ENCODE measurements at places on chromosomes 4 and X. TPM values are rescaled to one million over a fixed set of nuclear protein-coding genes. Genes with fewer than 3 reads are reported as not detected.

- no peak for DNase-seq
- H3K27ac ChIP-seq: no peak overlapping the region
- H3K4me3 ChIP-seq: no peak overlapping the region
- H3K36me3 ChIP-seq: no peaks in the 10 kb centered on the region
- H3K4me1 ChIP-seq: no peaks in the 10 kb centered on the region
- no peaks in the 10 kb centered on the region for H3K27me3 ChIP-seq
Observed at GRCh38 chr4:19523964-19524363, 727.7 kb upstream of the SLIT2 start.

DNA sequence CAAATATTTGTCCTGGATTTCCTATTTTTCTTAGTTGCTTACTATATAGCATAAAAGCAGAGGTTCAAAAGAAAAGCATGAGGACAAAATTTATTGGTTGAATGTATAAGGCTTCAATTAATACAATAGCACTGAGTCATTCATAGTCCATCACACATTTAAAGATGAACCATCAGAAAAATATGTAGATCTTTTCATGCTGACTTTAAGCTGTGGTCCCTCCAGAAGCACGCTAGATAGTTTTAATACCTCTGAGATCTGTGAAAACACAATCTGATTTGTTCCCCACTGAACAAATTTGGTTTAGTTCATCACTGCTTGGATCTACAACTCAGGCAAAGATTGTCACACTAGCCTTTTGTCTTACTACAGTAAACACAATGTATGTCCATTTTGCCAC, 377.2 kb upstream of the ANXA10 start:
- H3K27ac ChIP-seq: no peak overlapping the region
- H3K4me3 ChIP-seq: no peak overlapping the region
- DNase-seq: no peak
- H3K27me3 ChIP-seq: no peaks in the 10 kb centered on the region
- H3K4me1 ChIP-seq: no peaks in the 10 kb centered on the region

- H3K4me3 ChIP-seq: no peak overlapping the region
- no peaks in the 10 kb centered on the region for H3K36me3 ChIP-seq
- DNase-seq: peak; percentile 52
- no peaks in the 10 kb centered on the region for H3K27me3 ChIP-seq
Observed at GRCh38 chr4:141652161-141652778, 15.9 kb downstream of the IL15 start.

GRCh38 chr4:75930152-75930551, 10.7 kb downstream of the NAAA start:
- H3K4me3 ChIP-seq: no peak overlapping the region
- H3K4me1 ChIP-seq: no peaks in the 10 kb centered on the region
- H3K36me3 ChIP-seq: peaks cover 9% of the 10 kb centered on the region
- H3K27ac ChIP-seq: no peak overlapping the region
- H3K27me3 ChIP-seq: no peaks in the 10 kb centered on the region
- no peak for DNase-seq

DNA sequence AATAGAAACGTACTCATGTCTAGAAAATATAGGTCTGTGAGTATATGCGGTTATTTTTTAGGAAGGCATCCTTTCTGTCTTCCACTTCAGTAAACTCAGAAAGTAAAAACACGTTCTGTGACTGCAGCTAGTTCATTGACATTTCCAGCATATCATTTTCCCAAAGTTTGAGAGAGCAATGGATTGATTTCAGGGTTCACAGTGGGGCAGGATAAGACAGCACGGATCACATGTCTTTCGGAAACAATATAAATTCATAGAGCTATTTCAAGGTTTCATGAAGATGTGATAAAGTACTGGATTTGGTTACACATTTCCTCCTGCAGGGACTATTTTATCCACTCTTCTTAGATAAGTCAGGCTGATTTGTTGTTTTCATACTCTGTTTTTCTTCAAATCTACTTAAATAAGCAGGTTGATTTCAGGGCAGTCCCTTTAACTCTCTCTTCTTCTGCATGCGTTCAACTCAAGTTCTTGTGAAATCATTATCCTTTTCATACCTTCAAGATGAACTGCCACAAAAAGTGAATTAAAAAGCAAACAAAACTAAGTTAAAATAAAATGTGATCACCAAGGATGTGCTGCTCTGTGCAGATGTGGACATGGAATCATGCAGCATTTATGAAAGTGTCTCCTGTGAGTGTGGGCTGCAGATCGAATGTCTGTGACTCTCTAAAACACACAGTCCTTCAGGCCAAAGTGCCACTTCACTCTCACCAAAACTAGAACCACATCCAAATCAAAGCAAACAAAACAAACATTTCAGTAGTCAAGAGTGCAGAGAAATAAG, 187.7 kb downstream of the UNC5C start:
- no peaks in the 10 kb centered on the region for H3K4me1 ChIP-seq
- no peak overlapping the region for H3K4me3 ChIP-seq
- H3K36me3 ChIP-seq: no peaks in the 10 kb centered on the region

Gene PABPC5
- total RNA-seq: 5.1 TPM

GRCh38 chrX:19862634-19863211, 24.7 kb downstream of the SH3KBP1 start:
- no peak overlapping the region for H3K4me3 ChIP-seq
- H3K27ac ChIP-seq: no peak overlapping the region
- H3K36me3 ChIP-seq: no peaks in the 10 kb centered on the region
- DNase-seq: no peak
- peaks cover 40% of the 10 kb centered on the region for H3K27me3 ChIP-seq

DNA sequence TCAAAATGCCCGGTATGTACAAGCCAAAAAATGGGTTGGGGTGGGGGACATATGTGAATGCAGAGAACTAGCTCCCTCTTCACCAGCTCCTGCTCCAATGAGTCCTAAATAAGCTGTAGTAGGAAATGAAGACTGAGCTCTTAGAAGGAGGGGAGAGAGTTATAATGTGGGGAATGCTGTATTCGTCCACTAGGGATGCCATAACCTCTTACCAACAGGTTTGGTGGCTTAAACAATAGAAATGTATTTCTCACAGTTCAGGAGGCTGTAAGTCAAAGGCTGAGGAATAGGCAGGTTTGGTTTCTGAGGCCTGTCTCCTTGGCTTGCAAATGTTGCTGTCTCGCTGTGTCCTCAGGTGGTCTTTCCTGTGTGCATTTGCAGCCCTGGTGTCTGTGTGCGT, 4.4 kb upstream of the INPP4B start:
- peaks cover 9% of the 10 kb centered on the region for H3K4me1 ChIP-seq
- H3K27ac ChIP-seq: no peak overlapping the region
- peaks cover 18% of the 10 kb centered on the region for H3K27me3 ChIP-seq
- H3K4me3 ChIP-seq: no peak overlapping the region
- H3K36me3 ChIP-seq: no peaks in the 10 kb centered on the region

DNA sequence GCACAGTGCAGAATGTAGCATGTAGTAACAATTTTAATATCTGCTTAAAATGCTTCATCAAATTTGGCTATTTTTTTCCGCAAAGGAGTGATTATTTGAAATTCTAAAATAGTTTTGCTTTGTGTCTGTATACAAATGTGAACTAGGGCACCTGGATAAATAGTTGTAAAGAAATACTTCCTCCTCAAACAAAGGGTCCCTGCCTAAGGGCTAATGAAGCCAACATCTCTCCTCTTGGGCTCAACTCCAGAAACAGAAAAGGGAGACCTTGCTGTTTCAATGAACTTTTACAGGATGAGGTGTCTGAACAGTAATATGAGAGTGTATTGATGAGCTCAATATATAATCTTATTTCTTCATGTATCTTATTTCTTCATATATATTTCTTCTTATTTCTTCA, 30.8 kb upstream of the SCOC start:
- DNase-seq: no peak
- H3K36me3 ChIP-seq: no peaks in the 10 kb centered on the region
- no peak overlapping the region for H3K27ac ChIP-seq
- H3K4me1 ChIP-seq: no peaks in the 10 kb centered on the region

Gene SLITRK2
- total RNA-seq: 0.31 TPM

Gene PDGFRA
- 100 TPM for total RNA-seq

DNA sequence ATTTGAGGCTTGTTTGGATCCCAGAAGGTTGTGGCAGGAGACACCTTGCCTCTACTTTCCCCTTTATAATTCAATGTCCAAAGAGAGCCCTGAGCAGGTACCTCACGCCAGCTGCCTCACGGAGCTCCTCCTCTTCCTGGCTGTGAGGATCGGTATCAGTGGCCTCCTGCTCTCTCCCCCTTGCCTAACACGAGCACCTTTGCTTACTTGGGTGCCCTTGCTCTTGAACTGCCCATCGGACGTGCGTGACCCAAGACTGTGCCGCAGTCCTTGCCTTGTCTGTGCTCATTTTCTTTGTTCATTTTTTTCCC, 27.8 kb upstream of the MSANTD1 start:
- H3K4me3 ChIP-seq: no peak overlapping the region
- H3K4me1 ChIP-seq: peaks cover 11% of the 10 kb centered on the region
- no peak for DNase-seq
- no peaks in the 10 kb centered on the region for H3K27me3 ChIP-seq

Gene TMEM156
- total RNA-seq: 0.35 TPM

Gene SH3D19
- total RNA-seq: 29.3 TPM

- H3K27ac ChIP-seq: no peak overlapping the region
- DNase-seq: no peak
- no peaks in the 10 kb centered on the region for H3K27me3 ChIP-seq
- no peak overlapping the region for H3K4me3 ChIP-seq
Observed at GRCh38 chr4:48175806-48176205, 41.8 kb upstream of the TXK start.

DNA sequence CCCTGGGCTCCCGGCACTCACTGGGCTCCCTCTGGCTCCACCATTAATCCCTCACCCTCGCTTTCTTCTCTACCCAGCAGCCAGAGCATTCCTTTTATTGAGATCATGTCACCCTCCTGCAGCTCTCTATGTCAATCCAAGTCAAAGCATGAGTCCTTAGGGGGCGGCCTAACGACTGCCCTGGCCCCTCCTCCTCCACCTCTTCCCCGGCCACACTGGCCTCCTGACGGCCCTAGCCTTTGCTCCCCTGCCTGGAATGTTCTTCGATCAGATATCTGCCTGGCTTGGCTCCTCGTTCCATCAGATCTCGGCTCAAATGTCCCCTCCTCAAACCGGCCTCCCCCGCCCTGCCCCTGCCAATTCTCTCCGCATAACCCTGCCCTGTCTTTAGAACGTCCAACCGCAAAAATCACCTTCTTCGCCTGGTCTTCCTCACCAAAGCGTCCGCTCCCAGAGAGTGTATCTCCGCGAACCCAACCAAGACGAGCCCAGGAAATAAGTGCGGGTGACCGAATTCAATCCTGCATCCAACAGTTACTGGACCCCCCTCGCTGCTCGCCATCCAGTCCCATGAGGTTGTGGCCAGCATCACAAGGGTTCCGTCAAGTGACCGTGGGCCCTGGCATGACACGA, 722 bp upstream of the PNCK start:
- no peak overlapping the region for H3K27ac ChIP-seq
- no peak overlapping the region for H3K4me3 ChIP-seq
- H3K27me3 ChIP-seq: peaks cover 33% of the 10 kb centered on the region
- no peaks in the 10 kb centered on the region for H3K36me3 ChIP-seq
- H3K4me1 ChIP-seq: no peaks in the 10 kb centered on the region

Gene SEC24D
- total RNA-seq: 45.0 TPM

GRCh38 chr4:168723020-168723419, 226.2 kb downstream of the PALLD start:
- peak; percentile 48 for DNase-seq
- no peaks in the 10 kb centered on the region for H3K27me3 ChIP-seq
- H3K27ac ChIP-seq: no peak overlapping the region
- H3K4me1 ChIP-seq: peaks cover 2% of the 10 kb centered on the region
- H3K36me3 ChIP-seq: peaks cover 5% of the 10 kb centered on the region
- no peak overlapping the region for H3K4me3 ChIP-seq

DNA sequence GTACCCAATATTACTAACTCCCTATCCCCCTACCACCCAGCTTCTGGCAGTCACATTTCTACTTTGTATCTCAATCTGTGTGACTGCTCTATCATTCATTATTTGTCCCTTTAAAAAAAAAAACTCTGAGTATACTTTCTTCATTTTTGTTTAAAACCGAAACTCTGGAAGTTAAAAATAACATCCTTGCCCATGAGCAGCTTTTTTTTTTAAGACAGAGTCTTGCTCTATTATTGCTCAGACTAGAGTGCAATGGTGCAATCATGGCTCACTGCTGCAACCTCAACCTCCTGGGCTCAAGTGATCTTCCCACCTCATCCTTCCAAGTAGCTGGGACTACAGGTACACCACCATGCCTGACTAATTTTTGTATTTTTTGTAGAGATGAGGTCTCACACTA, 15.8 kb downstream of the UBE2K start:
- no peak for DNase-seq
- H3K4me1 ChIP-seq: no peaks in the 10 kb centered on the region
- H3K36me3 ChIP-seq: peaks cover 2% of the 10 kb centered on the region
- H3K4me3 ChIP-seq: no peak overlapping the region

Gene LIMCH1
- 104 TPM for total RNA-seq

DNA sequence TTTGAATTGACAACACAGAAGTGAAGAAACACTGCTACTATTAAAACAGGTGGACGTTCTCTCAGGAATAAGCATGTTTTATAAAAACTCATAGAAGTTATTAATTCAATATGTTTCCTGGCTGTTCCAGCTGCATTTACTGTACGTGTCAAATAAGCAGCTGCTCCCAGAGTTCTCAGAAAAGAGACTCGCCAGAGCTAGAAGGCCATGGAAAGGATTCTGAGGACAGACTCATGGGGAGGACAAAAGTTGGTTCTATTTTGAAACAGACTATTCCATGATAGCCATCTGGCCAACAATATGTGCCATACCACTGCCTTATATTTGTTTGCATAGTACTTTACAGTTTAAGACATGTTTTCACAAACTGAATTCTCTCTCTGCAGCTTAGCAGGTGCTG, 136.5 kb downstream of the NR3C2 start:
- no peak overlapping the region for H3K4me3 ChIP-seq
- H3K27me3 ChIP-seq: no peaks in the 10 kb centered on the region
- H3K36me3 ChIP-seq: no peaks in the 10 kb centered on the region

DNA sequence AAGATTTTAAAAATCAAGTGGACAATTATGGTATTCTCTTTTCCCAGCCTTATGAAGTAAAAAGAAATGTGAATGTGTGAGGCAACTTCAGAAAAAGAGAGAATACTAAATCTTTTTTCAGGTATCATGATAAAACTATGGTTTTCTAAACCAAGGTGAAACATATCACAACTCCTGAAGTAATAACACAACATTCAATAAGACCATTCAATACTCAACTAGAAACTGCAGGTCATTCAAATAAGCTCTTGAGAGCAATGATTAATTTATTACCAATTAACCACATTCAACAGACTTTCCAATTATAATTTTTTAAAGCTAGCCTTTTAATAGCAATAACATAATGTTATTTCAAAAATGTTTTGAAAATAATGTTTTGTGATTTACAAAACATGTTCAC, 35.8 kb downstream of the SLC10A7 start:
- H3K27me3 ChIP-seq: no peaks in the 10 kb centered on the region
- H3K4me3 ChIP-seq: no peak overlapping the region
- H3K4me1 ChIP-seq: no peaks in the 10 kb centered on the region
- H3K36me3 ChIP-seq: peaks cover 3% of the 10 kb centered on the region

DNA sequence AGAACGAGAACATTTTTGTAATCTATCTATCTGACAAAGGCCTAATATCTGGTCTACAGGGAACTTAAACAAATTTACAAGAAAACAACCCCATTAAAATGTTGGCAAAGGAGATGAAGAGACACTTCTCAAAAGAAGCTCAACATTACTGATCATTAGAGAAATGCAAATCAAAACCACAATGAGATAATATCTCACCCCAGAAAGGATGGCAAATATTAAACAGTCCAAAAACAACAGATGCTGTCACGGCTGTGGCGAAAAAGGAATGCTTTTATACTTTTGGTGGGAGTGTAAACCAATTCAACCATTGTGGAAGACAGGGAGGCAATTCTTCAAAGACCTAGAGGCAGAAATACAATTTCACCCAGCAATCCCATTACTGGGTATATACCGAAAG, 2284.8 kb downstream of the ARAP2 start:
- no peaks in the 10 kb centered on the region for H3K4me1 ChIP-seq
- H3K4me3 ChIP-seq: no peak overlapping the region
- DNase-seq: no peak
- H3K36me3 ChIP-seq: no peaks in the 10 kb centered on the region
- H3K27me3 ChIP-seq: no peaks in the 10 kb centered on the region
- no peak overlapping the region for H3K27ac ChIP-seq

All from muscle of leg (tissue), 16 donors.